ENCODE measurements at places on chromosomes 1 and 21. TPM values are rescaled to one million over a fixed set of nuclear protein-coding genes. Genes with fewer than 3 reads are reported as not detected.

DNA sequence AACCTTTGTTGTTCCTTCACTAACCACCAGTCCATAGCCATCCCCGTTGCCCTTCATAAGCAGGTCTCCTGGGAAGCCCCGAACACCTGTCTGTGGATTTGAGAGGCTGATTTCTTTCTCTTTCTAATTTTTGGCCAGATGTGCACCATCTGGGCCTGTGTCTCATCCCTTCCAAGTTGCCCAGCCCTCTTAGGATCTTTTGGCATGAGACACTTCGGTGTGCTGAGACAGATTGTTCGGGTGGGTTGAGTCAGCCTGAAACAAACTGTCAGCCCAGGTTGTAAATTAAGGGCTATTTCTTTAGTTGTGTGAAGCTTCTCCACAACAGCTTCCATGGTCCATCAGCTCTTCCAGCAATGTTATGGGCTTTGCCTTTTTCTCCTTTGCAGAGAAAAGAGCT, 1.4 kb upstream of the DNAJC11 start:
- no peak overlapping the region for H3K27ac ChIP-seq
- peaks cover 5% of the 10 kb centered on the region for H3K4me1 ChIP-seq
- H3K36me3 ChIP-seq = no peaks in the 10 kb centered on the region

- peaks cover 16% of the 10 kb centered on the region for H3K27me3 ChIP-seq
- no peaks in the 10 kb centered on the region for H3K4me1 ChIP-seq
- no peak overlapping the region for H3K27ac ChIP-seq
- no peak for DNase-seq
- no peaks in the 10 kb centered on the region for H3K36me3 ChIP-seq
These were observed 272.7 kb downstream of the FAM72C start for GRCh38 chr1:143699115-143699514.

DNA sequence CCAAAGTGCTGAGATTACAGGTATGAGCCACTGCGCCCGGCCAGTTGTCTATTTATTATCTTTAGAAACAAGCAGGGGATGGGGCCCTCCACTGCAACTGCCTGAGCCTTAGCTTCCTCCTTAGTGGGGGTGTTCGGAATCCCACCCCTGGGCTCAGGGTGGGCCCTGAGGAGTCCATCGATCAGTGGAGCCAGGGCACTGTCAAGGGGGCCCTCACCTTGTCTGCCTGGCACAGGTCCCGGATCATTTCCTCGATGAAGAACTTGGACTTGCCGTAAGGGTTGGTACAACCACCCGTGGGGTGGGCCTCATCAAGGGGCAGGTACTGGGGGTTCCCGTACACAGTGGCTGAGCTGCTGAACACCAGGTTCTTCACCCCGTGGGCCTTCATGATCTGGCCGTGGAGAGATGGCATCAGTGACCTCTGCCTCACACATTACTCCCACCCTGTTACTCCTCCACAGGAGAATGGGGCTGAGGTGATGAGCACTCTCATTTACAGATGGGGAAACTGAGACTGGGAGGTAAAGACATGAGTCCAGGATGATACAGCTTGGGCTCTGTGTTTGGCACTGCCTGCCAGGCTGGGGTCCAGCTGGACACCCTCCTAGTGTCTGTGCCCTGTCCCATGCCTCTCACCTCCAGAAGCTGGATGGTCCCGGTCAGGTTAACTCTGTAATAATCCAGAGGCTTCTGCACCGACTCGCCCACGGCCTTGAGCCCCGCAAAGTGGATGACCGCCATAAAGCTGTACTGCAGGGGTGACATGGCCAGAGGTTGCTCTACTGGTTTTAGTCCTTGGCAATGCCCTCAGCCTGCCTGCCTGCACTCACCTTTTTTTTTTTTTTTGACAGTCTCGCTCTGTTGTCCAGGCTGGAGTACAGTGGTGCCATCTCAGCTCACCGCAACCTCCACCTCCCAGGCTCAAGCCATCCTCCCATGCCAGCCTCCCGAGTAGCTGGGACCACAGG, 2.8 kb downstream of the GALE start:
- H3K4me3 ChIP-seq = no peak overlapping the region
- peaks cover 28% of the 10 kb centered on the region for H3K36me3 ChIP-seq
- peaks cover 7% of the 10 kb centered on the region for H3K4me1 ChIP-seq
- DNase-seq = no peak
- H3K27ac ChIP-seq = no peak overlapping the region

DNA sequence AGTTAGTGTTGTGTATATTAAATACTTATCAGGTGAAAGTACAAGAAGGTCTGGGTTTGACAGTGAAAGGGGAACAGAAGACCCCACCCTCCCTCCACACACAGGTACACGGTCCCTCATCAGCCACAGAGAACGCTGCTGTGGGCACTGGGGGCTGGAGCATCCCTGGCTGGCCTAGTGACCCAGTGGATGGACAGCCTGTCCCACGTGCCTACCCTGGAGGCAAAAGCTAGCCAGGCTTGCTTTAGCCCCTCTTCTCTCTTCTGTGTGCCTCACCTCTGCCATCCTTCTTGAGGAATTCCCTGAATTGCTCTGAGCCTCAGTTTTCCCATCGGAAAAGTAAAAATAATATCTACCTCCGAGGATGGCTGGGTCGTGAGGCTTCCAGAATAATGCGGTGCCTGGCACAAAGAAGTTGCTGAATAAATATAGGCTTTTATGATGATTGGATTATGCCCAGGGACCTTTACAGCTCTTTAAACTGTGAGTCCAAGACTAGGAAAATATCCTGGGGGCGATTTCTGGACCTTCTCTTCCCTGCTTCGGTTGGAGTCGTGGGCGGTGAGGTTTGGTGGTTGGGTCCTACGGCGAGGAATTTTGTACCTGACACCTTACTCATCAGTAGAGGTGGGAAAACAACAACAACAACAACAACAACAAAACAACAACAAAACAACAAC, 918 bp downstream of the IFNLR1 start:
- no peak overlapping the region for H3K4me3 ChIP-seq
- no peak for DNase-seq
- no peak overlapping the region for H3K27ac ChIP-seq
- H3K36me3 ChIP-seq = no peaks in the 10 kb centered on the region
- peaks cover 2% of the 10 kb centered on the region for H3K4me1 ChIP-seq
- peaks cover 40% of the 10 kb centered on the region for H3K27me3 ChIP-seq

CLCA2 gene
- 0.18 TPM for total RNA-seq

GRCh38 chr1:181317261-181317930, 165.9 kb upstream of the CACNA1E start:
- no peak overlapping the region for H3K27ac ChIP-seq
- DNase-seq = no peak
- peaks cover 46% of the 10 kb centered on the region for H3K27me3 ChIP-seq
- H3K4me1 ChIP-seq = no peaks in the 10 kb centered on the region

DNA sequence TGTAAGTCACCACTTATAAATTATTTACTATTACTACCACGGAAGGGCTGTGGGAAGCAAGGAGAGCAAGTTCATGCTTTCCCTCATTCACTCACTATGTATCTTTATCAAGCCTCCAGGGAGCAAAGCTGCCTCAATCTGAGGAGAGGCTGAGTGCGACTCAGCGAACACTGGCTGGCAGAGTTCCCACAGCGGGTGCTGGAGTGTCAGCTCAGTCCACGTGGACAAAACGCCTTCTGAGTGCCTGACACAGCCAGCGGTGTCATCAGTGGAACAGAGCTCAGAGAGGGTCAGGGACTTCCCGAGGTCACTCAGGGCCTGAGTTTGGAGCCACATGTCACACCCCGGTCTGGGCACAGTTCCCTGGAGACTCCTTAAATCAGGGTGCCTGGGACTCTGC, 16.9 kb downstream of the MATN1 start:
- H3K4me3 ChIP-seq = no peak overlapping the region
- no peaks in the 10 kb centered on the region for H3K36me3 ChIP-seq
- H3K27ac ChIP-seq = no peak overlapping the region
- no peaks in the 10 kb centered on the region for H3K4me1 ChIP-seq
- DNase-seq = peak; percentile 29

DNA sequence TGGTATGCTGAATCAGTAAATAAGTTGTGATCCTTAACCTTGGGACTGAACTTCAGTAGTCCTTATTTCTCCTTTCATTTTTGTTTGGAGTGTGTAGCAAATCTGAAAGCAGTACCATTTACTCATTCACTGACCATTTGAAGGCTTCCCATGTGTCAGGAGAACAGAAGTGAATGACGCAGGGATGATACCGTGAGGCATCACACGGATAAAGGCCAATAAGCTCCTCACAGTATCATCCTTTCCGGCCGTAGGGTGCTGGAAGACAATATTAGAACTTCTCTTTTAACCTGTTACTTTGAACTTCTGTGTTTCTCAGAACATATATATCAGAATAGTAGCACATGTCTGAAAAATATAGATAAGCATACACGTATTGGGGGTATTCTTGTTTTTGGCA, 21.3 kb downstream of the BACH1 start:
- peaks cover 21% of the 10 kb centered on the region for H3K36me3 ChIP-seq
- no peak for DNase-seq
- H3K27ac ChIP-seq = no peak overlapping the region

DNA sequence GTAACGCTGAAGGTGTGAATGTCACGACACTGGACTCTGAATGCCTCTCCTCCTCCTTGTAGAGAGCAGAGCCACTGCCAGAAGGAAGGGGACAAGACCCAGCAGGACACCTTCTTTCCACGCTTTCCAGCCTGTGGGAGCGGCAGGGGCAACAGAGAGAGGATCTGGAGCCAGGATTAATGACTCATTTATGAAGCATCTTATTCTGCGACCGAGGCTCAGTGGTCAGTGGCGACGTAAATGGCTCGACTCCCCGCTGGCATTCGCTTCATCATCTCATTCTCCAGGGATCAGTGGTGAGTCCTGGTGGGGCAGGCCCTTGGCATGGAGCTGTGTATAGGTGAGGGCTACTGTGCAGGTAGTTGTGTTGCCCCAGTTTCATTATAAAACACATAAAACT, 4.6 kb downstream of the SLC37A1 start:
- 0 out of 2 replicates have a peak, but pooled peaks cover 2% of the 10 kb centered on the region for H3K4me1 ChIP-seq
- H3K27me3 ChIP-seq = peaks cover 40% of the 10 kb centered on the region
- no peak overlapping the region for H3K27ac ChIP-seq

Measured in IMR-90 (cell line).